ENCODE measurements at places on chromosomes 5 and 9.

DNA sequence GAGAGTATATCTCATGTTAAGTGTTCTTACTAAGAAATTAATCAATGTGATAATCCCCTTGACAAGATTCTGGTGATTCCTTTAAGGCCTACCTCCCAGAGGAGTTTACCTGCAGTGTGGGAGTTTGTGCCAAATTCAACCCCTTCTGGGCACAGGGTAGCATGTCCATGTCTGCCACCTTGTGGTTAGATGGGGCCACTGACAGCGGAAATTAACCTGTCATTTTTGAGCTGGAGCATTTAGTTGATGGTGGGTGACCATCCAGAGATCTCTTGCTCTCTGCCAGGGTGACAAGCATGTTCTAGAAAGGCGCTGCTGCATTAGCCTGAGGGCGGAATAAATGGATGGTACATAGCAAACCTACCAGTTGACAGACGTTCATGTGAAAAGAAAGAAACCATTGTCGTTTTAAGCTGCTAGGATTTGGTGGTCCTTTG, 132.2 kb downstream of the FBXO4 start:
- peak; percentile 34 for DNase-seq

DNA sequence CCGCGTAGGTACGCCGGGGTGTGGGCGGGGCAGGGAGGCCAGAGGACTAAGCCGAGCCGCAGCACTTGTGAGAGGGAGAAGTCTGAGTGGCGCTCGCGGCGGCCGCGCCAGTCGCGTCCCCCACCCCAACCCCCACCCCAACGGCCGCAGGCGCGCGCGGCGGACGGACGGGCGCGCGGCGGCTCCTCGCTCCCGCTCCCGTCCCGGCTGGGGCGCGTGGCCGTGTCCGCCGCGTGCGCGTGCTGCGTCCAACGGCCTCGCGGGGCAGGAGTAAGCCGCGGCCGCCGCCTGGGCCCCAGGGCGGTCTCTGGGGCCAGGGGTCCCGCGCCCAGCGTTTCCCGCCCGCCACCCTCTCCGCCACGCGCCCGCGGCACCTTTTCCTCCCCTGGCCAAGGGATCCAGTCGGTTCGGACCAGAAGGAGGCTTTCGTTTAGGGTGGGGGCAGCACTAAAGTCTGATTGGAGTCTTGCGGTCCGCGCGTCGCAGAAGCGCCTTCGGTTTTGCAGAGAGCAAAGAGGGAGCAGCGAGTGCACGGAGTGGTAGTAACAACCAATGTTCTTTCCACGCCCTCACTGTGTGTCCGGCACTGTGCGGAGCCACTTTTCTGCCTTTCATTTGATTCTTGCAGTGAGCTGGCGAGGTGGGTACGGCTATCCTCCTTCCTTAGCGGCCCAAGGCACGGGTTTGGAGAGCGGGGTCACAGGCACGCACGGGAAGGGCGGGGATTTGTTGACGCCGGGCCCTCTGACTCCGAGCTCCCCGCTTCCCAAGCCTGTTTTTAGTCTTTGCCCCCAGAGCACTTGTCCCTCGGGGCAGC, 483 bp downstream of the G3BP1 start:
- DNase-seq, result peak; percentile 22

DNA sequence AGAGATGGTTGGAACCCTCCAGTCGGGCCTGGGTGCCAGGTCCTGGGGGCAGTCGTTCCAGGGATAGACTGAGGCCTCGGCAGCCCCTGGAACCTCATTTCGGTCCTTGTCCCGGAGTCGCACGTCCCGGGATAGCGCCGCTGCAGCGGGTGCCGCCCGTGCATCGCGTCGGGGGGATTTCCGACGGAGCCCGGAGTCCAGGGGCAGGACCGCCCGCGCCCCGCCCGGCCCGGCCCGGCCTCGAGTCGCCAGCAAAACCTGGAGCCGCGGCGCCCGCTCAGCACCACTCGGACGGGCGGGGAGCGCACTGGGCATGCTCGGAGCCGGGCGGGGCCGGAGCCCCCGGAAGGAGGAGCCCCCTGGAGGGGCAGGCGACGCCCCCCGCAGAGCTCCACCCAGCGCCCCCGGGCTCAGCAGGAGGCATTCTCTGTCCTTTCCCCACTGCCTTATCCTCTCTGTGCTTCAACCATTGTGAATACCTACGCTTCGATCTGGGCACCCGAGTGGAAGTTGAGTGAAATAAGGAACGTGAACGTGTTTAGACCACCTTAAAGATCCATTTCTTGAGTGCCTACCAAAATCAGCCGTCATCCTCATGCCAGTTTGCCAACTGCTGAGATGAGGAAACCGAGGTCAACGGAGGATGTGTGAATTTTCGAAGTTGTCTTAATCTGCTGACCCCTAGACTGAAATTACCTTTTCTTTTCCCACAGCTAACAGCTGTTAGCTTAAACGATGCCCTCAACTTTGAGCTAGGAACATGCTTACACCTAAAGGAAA, 1.7 kb upstream of the PTPN3 start:
- no peak for DNase-seq

GRCh38 chr5:80182809-80183580, 72.9 kb downstream of the SERINC5 start:
- no peak for DNase-seq

DNA sequence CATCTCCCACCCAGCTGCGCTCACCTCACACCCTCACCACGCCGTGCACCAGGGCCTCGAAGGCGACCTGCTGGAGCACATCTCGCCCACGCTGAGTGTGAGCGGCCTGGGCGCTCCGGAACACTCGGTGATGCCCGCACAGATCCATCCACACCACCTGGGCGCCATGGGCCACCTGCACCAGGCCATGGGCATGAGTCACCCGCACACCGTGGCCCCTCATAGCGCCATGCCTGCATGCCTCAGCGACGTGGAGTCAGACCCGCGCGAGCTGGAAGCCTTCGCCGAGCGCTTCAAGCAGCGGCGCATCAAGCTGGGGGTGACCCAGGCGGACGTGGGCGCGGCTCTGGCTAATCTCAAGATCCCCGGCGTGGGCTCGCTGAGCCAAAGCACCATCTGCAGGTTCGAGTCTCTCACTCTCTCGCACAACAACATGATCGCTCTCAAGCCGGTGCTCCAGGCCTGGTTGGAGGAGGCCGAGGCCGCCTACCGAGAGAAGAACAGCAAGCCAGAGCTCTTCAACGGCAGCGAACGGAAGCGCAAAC, 1.1 kb downstream of the POU4F3 start:
- DNase-seq, result no peak

DNA sequence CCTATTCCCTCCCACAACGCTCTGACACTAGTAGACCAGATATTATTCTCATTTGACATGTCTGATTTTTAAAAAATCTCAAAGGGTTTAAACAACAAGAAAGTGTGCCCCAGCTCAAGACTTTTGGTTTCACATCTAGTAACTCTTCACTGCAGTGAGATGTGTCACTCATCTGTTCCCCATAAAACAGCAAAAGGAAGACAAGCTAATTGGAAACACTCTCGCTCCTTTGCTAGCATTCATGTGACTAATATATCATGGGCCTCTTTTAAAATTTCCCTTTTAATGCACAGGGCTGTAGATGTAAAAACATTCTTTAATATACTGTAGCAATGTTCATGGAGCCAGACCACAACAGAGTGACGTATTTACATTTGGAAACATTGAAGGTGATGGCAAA, 372.6 kb downstream of the ZNF608 start:
- no peak for DNase-seq

Data from stimulated activated CD4-positive, alpha-beta T cell treated with anti-CD3 and anti-CD28 coated beads, Interleukin-4, amount 100 ng/mL, for 4 hours (primary cell).